ENCODE measurements at places on chromosomes 16 and 17.

GRCh38 chr16:25079637-25080378, 31.7 kb upstream of the LCMT1 start:
- DNase-seq = no peak

- no peak for DNase-seq
Measured at GRCh38 chr17:43469145-43469544, 14.6 kb upstream of the DHX8 start.

- DNase-seq = peak; percentile 85
Measured at GRCh38 chr17:61400066-61400716, 548 bp downstream of the TBX2 start.

- DNase-seq = no peak
Measured at GRCh38 chr17:65371702-65372101, 189.7 kb downstream of the AXIN2 start.

GRCh38 chr16:10003486-10003885, 178.7 kb downstream of the GRIN2A start:
- DNase-seq = no peak

- DNase-seq = no peak
Measured at GRCh38 chr17:34607917-34608316, 28.5 kb downstream of the TMEM132E start.

GRCh38 chr17:9217151-9218056, 196.1 kb downstream of the NTN1 start:
- DNase-seq = no peak

DNA sequence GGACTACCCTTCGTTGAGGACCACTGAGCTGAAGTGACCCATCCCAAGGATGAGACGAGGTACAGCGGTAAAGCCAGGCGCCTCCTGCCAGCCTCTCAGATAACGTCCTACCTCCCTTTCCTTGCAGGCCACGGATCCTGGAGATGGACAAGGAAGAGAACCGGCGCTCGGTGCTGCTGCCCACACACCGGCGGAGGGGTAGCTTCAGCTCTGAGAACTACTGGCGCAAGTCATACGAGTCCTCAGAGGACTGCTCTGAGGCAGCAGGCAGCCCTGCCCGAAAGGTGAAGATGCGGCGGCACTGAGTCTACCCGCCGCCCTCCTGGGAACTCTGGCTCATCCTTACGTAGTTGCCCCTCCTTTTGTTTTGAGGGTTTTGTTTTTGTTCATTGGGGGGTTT, 17.3 kb upstream of the LLGL1 start:
- no peak for DNase-seq

DNA sequence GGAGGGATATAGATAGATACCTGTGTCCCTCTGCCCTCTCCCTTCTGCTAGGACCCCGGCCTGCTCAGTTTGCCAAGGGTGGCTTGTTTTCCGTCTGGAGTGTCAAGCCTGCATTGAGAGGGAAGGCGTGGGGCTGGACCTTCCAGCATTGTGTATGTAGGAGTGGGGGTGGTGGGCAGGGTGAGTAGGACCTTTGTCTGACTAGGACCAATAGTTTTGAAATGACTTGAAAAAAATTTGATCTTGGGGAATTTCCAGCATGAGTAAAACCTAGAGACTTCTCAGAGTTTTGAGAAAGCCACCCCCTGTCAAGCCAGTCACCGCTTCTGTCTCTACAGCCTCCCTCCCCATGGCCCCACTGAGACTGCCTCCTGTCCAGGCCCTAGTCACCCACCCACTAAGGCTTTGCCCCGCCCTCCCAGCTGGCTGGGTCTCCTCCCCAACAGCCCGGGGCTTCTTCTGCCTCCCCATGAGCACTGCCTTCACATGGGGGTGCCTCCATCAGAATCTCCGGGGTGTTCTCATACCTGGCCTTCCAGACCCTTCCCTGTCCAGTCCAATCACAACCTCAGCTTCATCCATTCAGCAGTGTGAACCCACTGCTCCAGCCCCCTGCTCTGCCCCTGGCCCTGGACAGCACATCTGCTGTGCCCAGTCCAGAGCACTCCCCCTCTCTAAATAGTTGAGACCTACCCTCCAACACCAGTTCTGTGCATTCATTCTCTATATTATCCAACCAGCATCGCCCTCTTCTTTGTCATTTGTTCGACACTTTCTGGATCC, 207.0 kb downstream of the MSI2 start:
- no peak for DNase-seq

- peak; percentile 83 for DNase-seq
Measured at GRCh38 chr17:74369221-74369620, 1.9 kb downstream of the GPR142 start.

DNA sequence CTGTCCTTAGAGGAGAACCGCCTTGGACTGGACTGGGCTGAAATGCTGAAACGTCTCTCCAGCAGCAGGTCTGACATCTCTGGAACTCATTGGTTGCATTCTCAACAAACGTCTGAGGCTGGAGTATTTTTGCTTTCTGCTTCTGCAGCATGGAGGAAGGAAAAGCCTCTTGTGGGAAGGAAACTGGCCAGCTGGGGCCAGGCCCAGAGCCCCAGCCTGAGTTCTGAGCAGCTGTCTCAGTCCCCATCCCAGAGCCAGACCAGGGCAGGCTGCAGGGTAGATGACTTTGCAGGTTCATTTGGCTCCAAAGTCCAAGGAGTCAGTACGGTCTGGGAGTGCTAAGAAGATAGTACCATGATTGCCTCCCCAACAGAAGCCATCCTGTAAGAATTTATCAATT, 18.3 kb downstream of the TEKT3 start:
- DNase-seq = no peak

DNA sequence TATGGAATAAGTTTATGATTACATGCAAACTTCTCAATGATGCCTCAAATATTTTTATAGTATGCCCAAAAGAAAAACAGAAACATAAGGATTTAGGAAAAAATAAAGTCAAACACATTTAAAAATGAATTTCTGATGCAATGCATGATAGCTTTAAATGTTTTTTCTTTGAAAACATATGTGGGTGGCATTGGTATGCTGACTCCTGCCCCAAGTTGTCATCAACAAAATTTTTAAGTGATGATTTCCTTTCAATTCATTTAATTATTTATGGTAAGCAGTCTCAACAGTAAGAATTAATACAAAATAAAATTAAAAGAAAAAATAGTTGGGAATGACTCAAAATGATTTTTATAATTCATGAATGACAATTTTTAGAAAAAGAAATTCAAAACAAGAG, 104.9 kb downstream of the CEP112 start:
- DNase-seq = no peak

DNA sequence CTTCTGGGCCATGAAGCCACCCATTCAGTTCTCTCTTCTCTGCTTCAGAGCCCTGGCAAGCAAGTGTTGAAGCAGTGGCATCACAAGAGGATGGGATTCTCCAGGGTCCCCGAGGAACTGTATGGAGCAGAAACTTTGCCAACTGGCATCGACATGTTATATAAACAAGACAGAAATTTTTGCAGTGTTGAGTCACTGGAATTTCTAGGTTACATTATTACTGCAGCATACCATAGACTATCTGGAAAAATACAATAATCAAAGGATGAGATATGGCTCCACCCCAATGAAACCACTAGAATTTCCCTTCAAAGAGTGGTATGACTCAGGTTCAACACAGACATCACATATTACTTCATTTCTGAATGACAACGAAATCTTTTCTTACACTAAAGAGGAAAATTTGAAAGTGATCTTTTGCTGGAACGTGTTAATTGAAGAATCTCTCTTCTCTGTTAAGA, 343.0 kb upstream of the DYNLRB2 start:
- no peak for DNase-seq

DNA sequence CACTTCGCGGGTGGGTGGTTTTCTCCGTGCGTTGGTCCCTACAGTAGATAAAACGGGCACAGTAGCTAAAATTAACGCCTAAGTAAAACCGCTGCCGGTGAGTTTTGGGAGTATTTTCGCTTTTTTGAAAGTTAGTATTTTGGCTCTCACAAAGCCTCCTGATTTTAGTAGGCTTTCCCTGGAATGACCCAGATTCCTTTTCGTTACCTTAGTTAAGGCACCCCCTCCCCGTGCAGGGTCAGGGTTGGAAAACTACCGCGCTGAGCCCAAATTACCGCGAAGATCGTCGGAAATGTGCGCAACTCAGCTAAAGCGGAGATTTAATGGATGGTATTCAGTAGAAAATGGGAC, 28.3 kb upstream of the ST6GALNAC1 start:
- DNase-seq = no peak

- no peak for DNase-seq
Measured at GRCh38 chr17:58632324-58633314, 59.2 kb downstream of the TEX14 start.

GRCh38 chr17:18059283-18059682, 20.1 kb downstream of the GID4 start:
- DNase-seq = no peak

- no peak for DNase-seq
Measured at GRCh38 chr17:46841561-46842379, 9.6 kb upstream of the WNT9B start.

DNA sequence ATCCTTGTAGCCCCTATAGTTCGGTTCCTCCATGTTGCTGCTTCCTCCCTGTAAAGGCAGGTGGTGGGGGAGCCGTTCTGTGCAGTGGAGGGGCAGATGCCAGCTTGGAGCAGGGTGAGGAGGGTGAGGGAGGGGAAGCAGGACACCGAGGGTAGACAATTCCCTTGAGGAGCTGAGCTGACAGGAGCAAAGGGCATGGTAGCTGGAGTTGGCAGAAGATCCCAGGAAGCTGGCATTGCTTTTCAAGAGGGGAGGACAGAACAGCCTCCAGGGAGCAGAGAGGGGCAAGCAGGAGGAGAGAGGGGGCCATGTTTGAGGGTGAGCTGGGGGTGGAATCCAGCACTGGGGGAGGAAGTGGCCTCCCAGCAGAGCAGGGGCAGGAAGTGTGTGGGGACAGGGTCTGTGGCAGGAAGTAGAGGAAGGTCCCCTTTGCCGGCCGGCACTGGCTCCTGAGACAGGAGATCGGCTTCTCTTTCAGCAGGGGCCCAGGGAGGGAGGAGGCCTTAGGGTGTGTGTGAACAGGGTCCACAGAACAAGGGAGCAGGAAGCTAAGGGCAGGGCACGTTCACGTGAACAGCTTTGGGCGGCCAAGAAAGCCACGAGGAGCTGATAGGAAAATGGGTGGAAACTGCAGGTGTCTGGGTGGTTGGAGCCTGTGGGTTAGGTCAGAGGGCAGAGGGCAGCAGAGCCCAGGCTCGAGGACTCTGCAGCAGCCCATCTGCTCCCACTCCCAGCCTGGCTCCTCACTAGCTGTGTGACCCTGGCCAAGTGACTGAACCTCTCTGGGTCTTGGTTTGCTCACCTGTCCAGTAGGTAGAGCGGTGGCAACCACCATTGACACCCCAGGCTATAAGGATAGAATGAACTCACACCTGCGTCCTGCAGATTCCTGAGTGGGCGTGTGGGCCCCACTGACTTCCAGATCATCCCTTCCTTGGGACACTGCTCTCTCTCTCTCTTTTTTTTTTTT, 17.5 kb upstream of the SPNS2 start:
- no peak for DNase-seq

- no peak for DNase-seq
Measured at GRCh38 chr17:611202-611601, 103.4 kb downstream of the VPS53 start.

DNA sequence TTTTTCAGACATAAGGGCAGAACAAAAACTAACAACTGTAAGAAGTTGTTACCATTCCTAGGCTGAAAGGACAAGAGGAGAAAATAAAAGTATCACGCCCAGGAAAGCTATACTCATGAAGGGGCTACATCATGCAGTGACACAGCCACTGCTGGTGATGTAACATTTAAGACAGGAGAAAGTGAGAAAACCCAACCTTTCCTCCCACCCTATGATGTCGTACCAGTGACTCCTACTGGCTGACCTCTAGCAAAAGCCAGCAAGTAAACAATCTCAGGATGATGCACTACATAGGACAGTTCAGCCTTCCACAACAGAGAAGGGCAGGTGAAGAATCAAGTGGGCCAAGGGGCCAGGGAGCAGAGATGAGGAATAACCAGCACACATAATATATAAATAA, 14.0 kb upstream of the OR1E2 start:
- DNase-seq = no peak
